ENCODE measurements at places on chromosomes 2 and 18.

DNA sequence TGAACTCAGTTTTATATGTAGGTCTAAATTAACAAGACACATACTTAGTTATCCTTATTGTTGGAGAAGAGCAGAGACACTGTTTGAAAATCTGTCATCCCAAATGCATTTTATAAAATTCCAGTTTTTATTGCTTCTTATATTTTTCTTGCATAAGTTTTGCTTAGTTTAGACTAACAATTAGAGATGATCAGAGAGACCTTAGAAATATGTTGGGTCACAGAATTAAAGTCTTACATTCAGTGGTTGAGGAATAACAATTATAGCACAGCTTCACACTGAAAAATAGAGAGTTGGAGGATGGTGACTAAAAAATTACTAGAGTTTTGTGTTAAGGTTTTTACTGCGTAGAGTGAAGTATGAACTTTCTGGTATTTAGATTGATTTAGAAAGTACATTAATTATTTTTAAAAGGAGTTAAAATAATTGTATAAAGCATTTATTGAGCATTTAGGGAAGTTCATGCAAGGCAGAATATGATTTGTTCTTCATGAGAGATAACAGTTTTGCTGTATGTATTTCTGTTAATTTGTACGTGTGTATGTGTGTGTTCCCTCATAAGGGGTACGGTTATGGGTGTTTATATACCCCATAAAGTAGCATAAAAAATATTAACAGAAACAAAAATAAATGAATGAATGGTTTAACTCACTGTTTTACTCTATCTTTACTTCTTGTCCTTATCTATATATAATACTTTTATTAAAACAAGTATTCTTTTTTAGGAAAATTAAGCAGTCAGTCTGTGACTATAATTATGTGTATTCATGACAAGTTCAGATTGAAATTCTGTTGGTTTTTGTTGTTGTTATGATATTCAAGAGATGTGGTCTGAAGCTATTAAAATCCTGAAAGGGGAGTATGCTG lies 31.2 kb downstream of the DDX1 start:
- no peak for DNase-seq

DNA sequence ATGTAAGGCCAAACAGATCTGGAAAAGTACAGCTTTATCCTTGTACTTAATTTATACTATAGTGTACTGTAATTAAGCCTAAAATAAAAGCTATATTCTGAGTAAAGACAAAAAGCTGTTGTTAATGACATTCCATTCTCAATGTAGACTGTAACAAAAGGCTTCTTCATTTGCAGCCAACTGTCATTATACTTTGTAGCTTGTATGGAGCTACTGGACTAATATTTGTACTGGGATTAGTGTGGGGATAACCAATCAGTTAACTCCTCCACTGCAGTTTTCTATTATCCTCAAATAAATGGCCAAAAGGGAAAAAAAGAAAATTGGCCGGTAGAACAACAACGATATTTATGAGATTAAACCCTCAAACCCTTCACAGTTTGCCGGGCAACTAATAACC lies 66.5 kb downstream of the STK39 start:
- DNase-seq: no peak

GRCh38 chr18:40957533-40958070 lies 997.4 kb upstream of the PIK3C3 start:
- DNase-seq: no peak

DNA sequence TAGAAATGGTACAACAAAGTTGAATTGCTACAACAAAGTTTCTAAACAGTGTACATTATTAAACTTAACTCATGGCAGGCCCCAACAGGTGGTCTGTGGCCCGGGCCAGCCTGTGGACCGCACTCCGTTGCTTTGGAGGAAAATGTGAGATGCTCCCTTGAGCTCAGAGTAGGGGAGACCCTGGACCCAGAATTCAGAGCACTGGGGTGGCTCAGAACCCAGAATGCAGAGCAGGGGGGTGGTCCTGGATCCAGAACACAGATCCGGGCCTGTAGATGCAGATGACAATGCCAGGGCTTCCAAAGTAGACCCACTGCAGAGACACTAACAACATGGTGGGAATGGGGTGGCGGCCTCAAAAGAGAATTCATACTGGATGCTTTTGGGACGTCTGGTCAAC lies 311.0 kb downstream of the NDUFA10 start:
- DNase-seq: no peak

DNA sequence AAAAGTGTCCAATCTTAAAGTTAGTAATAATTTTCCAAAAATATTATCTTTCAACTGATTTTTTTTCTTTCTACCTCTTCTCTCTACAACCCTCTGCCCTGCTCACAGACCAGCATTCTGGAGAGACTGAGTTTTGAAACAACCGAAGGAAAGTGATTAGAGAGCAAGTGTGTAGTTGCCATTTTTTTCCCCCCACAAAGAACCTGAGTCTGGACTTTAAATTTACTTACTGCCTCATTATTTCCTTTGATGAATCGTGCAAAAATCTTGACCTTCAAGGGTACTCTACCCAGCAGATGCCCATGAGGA lies 63.4 kb upstream of the NEUROD1 start:
- DNase-seq: no peak

- no peak for DNase-seq
These were observed 3.2 kb downstream of the YPEL5 start for GRCh38 chr2:30149976-30150375.

DNA sequence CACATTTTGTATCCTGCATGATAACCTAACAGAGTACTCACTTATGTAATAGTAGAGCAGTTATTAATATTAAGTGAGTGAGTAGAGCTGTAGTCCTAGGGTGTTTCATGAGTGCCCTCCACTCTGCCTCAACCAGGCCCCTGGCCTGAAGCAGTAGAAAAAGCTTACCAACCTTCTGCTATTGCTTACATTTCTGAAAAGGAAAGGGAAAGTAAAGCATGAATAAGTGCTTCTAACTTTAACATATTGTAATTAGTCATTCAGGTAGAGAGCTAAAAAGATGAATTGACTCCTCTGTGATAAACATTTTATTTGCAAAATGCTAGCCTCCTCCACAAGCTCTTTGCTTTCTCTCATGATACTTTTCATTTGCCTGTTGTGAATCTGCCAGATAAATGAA lies 94.7 kb upstream of the RPE start:
- DNase-seq: no peak

DNA sequence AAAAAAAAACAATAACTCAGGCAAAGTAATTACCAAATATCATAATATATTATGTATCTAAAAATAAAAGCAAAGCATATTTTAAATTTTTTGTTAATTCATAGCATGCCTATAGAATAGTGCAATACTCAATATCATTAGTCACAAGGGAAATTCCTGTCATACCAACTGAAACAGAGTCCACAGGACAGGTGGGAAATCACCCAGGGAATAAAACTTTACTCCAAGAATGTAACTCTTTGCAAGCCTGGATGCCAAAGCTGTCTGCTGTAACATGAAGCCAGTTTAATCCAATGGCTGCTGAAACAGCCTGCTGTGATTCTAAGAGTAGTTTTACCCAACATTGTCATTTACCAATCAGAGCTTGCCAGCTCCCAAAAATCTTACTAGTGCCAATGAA lies 40.0 kb upstream of the SULT1C3 start:
- no peak for DNase-seq

- no peak for DNase-seq
These were observed 71.0 kb upstream of the BOD1L2 start for GRCh38 chr18:57075716-57076400.

DNA sequence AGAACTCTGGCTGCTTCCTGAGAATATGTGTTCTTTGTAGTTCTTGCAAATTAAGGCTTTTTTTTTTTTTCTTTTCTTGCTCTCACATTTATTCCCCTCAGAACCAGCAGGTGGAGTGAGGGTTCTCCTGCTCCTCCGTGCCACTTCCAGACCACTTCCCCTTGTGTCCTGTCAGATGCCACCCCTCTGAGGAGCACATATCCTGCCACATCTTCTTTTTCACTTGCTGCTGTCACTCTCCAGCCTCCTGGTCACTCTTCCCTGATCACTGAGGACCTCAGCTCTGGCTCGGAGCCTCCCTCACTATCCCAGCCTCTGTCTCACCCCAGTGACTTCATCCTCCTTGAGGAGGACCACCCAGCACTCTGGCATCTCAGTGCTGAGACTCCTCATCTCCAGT lies 100.5 kb downstream of the TACR1 start:
- DNase-seq: no peak

DNA sequence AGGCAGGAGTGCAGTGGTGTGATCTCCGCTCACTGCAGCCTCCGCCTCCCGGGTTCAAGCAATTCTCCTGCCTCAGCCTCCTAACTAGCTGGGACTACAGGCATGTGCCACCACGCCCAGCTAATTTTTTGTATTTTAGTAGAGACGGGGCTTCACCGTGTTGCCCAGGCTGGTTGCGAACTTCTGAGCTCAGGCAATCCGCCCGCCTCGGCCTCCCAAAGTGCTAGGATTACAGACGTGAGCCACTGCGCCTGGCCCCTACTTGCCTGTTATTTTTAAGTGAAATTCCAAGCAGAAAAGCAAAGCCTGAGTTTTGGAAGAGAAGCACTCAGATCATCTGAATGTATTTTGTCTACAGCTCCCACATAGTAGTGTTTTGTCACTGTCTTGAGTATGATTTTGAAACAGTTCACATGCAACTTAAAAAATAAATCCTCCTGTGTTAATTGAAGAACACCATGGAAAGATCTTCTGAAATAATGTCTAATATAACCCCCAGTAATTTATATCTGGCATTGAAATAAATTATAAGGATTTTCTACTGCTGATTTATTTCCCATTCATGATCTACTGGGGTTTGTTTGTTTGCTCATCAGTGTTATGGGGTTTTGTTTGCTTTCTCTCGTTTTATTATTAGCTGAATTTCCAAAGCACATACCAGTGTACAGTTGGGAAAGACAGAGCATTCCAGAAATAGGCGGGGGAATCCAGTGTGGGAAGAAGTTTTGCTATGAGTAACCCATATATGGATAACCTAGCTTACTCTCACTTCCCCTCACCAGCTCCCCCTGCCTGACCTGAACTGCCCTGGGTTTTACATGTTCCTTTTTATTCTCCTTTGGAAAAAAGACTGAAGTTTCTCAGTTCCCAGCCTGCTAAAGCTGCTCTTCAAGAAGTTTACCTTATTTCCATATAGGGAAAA lies 80.1 kb upstream of the MAP3K20 start:
- peak; percentile 11 for DNase-seq
